ENCODE measurements at places on chromosomes 3 and 15. TPM values are rescaled to one million over a fixed set of nuclear protein-coding genes. Genes with fewer than 3 reads are reported as not detected.

Gene NUP210
- total RNA-seq: 1.3 TPM

Gene DGKG
- total RNA-seq: 1.7 TPM

Gene FYTTD1
- total RNA-seq: 73.6 TPM

Gene FETUB
- not detected for total RNA-seq

Gene LNP1
- 2.2 TPM for total RNA-seq

Gene RAB6B
- 29.6 TPM for total RNA-seq

Gene LDHAL6B
- total RNA-seq: not detected

Gene LMAN1L
- not detected for total RNA-seq

Gene CCDC13
- not detected for total RNA-seq

Gene FAM43A
- 22.8 TPM for total RNA-seq

Gene GOLGA8G
- not detected for total RNA-seq

Gene TGM4
- total RNA-seq: not detected

Gene IGF2BP2
- total RNA-seq: 68.8 TPM

Gene NME9
- total RNA-seq: not detected

Gene CADM2
- total RNA-seq: 1.1 TPM

Gene EPHA3
- total RNA-seq: 0.87 TPM

Gene ISLR2
- 2.9 TPM for total RNA-seq

Gene CSTA
- not detected for total RNA-seq

Gene SLC35A5
- total RNA-seq: 46.4 TPM

Gene MINAR1
- total RNA-seq: 4.0 TPM

Gene DNAH12
- total RNA-seq: 0.29 TPM

Gene SIDT1
- not detected for total RNA-seq

Gene C3orf80
- not detected for total RNA-seq

Gene CCDC33
- not detected for total RNA-seq

Gene ARID3B
- total RNA-seq: 2.5 TPM

Gene HIGD2B
- total RNA-seq: not detected

Gene GUCA1C
- not detected for total RNA-seq

Gene PRTG
- total RNA-seq: 1.2 TPM

All from chondrocyte (in vitro differentiated cells).